ENCODE measurements at places on chromosomes 2 and 18. TPM values are rescaled to one million over a fixed set of nuclear protein-coding genes. Genes with fewer than 3 reads are reported as not detected.

GAREM2 gene
- polyA plus RNA-seq, result 6.1 TPM

CGREF1 gene
- polyA plus RNA-seq, result 5.8 TPM

C2orf76 gene
- polyA plus RNA-seq, result 27.4 TPM

ALMS1 gene
- polyA plus RNA-seq, result 32.9 TPM

CUL3 gene
- polyA plus RNA-seq, result 141 TPM

EPHA4 gene
- 54.9 TPM for polyA plus RNA-seq

NTSR2 gene
- polyA plus RNA-seq, result not detected

UGT1A5 gene
- polyA plus RNA-seq, result not detected

TMEM17 gene
- polyA plus RNA-seq, result 5.9 TPM

VWA3B gene
- polyA plus RNA-seq, result 0.40 TPM

CNGA3 gene
- polyA plus RNA-seq, result not detected

WIPF1 gene
- polyA plus RNA-seq, result 24.3 TPM

C1QL2 gene
- polyA plus RNA-seq, result not detected

MFSD2B gene
- polyA plus RNA-seq, result 1.8 TPM

UGT1A9 gene
- polyA plus RNA-seq, result 7.6 TPM

BCL2 gene
- polyA plus RNA-seq, result 24.7 TPM

MRPL19 gene
- 67.6 TPM for polyA plus RNA-seq

IRS1 gene
- 10.5 TPM for polyA plus RNA-seq

OBSL1 gene
- polyA plus RNA-seq, result 124 TPM

CD226 gene
- 2.5 TPM for polyA plus RNA-seq

RGPD5 gene
- 10.4 TPM for polyA plus RNA-seq

REG1B gene
- polyA plus RNA-seq, result not detected

ABCG8 gene
- 1.2 TPM for polyA plus RNA-seq

SERPINB10 gene
- 0.06 TPM for polyA plus RNA-seq

FSIP2 gene
- polyA plus RNA-seq, result 2.4 TPM

ASXL3 gene
- polyA plus RNA-seq, result 6.6 TPM

UGT1A1 gene
- polyA plus RNA-seq, result 0.06 TPM

SLC5A6 gene
- polyA plus RNA-seq, result 36.7 TPM

CCDC121 gene
- polyA plus RNA-seq, result 13.0 TPM

Data from right renal cortex interstitium (tissue), 3 donors.